ENCODE measurements at places on chromosomes 1 and 21.

DNA sequence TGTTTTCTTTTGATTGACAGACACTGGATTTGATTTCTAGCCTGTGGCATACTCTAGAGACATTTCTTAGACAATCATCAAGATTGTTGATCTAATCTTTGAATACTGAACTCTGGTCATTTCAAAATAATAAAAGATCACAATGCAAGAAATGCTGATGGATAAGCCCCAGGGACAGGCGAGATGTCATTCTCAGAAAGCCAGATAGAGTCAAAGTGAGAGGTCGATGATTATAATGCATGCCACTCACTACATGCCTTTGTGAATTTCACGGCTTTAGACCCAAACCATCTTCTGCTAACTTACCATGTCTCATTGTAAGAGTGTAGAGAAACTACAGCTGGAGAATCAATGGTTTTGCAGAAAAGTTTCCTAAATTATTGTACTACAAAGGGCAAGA lies 257.1 kb downstream of the DYRK1A start:
- no peak for DNase-seq

DNA sequence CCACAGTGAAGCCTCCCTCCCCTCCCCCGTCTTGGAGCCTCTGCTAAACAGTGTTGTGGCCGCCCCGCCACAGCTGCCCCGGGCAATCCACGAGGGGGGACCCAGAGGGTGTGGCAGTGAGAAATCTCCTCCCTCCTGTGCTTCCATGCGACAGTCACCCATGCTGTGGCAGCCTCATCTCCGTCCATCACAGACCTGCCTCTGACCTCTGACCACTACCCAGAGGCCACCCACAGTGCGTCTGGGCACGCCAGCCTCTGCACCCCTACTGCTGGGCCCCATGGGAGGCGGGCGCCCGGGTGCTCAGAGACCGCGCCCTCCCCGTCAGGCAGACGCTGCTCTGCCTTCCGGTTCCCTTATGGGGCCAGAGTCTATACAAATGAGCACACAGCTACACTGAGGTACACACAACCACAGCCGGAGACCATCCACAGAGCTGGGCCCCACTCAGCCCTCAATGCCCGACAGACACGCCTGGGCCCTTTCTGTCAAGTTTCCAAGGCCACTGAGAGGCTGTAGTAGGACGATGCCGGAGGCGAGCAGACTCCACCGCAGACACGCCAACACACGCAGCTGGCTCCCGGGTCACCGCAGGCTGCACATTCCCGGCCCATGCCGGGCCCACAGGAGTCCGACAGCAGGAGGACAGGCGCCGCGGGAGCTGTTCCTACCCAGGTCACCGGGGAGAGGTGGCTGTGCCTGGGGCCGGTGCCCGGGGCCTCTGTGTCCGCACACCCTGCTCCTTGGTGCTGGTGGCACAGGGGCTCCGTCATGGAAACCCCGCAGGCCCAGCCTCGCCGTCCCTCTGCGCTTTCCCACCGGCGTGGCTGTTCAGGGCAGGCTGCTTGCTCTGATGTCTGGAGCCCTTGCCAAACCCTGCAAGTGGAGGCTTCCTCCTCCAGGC lies 23.9 kb upstream of the TMEM52 start:
- no peak for DNase-seq

DNA sequence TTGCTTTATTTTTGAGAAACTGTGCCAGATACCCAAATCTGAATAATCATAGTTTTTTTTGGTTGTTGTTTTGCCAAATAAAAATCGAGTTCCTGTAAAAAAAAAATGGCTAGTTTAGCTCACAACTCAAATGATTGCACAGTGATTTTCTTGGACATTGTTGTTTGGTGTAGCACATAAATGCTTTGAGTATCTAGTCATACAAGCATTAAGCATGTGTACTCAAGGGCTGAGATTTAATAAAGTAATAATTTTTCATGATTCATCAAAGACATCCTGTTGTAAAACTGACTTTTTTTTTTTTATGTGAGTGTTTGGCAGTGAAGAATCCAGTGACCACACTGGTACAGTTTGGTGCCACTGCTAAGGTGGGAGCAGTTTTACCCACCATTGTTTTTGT lies 18.8 kb downstream of the ITSN1 start:
- DNase-seq, result no peak

- DNase-seq, result no peak
Measured at GRCh38 chr21:26438976-26439375, 134.1 kb downstream of the CYYR1 start.

DNA sequence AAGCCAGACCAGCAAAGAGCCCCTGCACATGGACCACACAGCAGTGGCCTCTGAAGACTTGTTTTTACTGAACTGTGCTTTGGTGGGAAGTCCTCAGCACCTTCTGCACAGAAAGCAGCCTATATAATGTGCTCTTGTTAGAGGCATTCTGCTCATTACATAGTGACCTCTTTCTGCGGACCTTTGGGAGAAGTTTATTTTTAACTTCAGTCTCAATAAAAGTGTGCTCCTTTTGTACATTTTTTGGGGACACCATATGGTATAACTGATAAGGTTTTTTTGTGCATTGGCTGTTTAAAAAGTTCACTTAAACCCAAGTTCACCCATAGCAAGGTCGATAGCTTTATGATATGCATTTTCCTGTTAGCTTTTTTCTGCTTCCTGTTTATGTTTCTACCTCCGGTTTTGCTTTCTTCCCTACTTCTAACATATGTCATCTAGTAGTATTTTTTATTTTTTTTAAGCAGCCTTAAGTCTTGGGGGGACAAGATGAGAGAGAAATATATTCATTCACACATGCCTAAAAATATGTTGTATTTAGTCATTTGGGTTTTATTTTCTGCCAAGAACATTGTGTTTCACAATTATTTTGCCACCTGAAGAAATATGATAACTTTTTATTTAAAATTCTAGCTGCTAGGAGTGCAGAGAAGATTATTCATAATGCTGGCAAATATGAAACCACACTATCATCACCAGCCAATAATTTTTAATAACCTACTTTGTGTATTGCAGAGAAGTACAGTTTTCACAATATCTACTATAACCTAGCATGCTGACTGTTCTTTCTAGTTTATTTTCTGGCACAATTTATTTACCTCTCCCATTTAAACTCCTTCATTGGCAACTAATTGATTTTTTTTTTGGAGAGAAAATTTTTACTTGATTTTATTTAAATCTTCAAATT lies 22.9 kb upstream of the SLC19A2 start:
- no peak for DNase-seq

DNA sequence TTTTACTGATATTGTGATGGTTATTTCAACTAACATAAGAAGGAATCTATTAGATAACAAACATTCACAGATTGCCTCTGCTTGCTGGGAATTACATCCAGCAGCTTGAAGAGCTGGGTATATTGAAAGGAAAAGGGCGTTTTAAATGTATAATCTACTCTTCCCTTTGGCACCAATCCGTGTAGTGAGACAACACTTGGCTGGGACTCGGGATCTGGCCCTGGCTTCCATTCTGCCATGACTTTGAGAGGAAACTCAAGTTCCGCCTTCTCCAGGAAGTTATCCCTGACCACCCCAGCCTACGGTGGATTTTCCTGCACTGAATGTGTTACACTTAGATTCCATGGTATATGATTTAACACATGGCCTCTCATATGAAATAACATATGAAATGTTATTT lies 86.9 kb upstream of the UBE2U start:
- no peak for DNase-seq

DNA sequence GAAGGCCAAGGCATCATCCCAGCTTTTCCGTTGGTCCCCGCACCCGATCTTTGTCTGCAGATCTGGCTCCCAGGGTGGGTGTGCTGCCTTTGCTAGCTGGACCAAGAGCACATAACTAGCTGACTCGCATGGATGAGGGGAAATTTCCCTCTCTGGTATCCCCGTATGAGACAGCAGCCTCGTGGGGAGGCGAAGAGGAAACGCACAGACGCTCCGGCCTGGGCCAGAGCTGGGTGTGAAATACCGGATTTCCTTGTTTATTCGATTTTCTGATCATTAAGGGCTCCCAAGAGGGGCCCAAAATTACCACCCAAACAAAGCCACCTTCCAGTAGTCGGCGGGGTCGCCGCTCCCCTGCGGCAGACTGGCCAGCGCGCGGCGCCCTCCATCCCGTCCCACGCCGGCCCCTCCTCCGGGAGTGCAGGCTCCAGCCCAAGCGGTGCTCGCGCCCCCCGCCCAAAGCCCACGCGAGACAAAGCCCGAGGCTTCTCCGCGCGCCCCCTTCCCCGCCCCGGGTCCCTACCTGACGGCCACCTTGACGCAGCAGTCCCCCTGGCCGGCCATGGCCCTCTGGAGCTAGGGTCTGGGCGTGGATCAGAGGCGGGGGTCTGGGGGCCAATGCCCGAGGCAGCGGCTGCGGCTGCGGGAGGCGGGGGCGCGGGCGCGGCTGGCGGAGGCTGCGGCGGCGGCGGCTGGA lies 546 bp downstream of the KIF21B start:
- no peak for DNase-seq

DNA sequence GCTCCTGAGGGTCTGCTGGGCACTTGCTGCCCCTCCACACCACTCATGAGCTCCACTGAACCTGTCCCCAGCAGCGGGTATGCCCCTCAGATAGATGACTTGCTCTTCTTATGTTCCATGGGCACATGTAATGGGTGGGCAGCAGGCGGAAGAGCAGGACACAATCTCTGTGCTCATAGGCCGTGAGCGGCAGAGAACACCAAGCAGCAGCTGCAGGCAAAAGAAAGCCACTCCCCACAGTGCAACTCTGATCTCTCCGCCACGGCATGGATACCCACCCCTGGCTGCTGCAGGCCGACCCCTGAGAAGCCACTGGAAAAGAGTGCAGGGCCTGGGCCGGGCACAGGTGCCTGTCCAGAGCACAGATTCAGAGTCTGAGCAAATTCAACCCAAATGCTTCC lies 135.2 kb upstream of the RUNX3 start:
- DNase-seq, result no peak

GRCh38 chr21:14567331-14568279 lies 21.5 kb upstream of the SAMSN1 start:
- DNase-seq, result no peak

DNA sequence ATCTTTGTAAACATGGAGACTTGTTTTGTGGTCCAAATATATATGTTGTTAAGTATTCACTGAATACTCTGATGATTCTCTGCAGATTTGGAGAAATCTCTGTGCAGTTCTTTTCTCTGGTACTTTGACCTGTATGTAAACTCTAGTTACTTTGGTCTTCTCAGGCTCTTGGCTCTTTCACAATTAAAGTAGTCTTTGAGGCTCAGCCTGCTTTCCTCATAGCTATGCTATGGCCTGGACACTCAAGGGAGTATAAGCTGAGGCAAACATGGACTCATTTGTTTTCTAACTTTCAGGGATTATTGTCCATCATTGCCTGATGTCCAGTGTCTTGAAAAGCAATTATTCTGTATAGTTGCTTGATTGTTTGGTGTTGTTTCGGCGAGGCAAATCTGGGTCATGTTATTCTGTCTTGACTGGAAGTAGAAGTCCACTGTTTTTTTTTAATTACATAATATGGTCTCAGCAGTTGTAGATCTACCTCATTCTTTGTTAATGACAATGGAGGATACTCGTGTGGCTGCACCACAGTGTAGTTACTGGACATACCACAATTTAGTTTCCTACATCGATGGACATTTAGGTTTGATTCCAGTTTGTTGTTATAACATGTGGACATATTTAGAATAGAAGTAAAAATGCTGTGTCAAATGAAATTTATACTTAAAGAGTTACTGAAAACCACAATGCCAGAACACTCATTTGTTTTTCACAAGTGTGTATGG lies 9.2 kb downstream of the PTBP2 start:
- no peak for DNase-seq

DNA sequence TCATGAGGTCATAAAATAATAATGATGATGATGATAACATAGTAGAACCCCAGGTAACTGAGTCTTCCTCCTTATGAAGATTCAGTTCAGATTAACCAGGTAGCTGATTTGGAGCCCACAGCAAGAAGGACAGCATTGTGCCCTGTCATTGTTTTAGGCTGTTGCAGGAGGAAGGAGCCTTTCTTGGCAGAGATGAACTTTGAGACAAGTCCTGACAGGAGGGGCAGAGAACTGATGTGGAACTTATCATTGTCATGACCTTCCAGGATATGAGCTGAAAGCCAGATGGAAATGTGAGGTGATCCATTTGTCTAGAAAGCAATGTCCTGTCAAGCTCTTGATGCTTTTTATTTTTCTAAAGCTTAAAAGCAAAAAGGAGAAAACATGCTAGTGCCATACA lies 132.6 kb upstream of the COA6 start:
- no peak for DNase-seq

DNA sequence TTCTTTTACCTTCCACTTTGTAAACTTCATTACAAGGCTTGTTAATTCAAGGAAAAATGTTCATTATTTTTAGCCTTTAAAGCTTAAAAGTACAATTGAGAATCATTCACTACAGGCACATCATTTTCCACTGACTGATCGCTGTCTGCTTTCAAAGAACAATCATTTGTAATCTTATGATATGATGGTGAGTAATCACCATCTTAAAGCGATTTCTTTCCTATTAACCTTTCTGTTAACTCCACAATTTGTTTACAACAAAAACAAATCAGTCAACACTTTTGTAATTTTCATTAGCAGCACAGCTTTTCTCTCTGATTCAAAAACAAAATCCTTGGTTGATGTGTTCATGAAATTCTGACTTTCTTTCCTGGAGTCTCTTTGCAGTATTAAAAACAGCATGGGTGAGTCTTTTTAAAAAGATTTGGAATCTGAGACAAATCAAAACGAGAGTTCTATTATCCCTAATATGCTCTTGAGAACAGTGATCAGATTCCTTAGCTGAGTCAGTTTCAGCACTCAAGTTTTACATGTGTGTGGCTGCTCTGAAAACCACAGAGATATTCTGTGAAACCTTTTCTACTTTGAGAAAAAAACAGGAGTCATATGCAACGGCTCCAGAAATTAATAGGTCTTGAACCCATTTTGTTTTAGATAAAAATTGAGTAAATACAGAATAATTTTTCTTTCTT lies 145.8 kb upstream of the TMPRSS15 start:
- no peak for DNase-seq

- no peak for DNase-seq
Measured at GRCh38 chr1:89779151-89779940, 41.5 kb upstream of the LRRC8D start.

DNA sequence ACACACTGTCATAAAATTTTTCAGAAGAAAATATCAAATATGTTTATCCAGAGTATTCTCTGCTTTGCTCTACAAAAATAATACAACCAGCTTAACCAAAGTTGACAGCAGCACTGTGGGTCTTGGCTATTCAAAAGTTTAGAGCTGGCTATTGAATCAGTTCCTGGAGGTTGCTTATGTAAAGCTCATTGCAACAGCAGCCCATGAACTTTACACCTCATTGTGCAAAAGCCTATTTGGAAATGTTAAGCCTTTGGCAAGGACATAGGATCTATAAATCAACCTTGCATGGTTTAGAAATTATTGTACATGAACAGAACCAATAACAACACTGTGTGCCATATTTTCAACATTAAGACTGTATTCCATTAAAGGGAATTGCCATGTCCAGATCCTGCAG lies 714.9 kb downstream of the ADGRL2 start:
- DNase-seq, result no peak

DNA sequence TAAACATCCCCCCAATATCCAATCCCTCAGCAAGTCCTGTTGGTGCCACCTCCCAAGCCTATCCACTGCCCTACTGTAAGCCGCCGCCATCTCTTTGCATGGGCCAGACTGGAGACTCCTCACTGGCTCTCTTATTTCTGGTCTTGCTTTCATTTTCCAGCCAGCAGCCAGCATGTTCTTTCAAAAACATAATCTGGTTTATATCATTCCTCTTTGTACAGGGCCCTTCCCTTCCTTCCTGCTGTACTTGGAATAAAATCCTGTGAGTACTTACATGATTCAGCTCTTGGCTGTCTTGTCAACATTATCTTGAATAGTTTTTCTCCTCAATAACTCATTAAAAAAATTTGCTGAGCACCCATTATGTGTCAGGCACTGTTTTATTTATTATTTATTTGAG lies 28.2 kb downstream of the TLR5 start:
- DNase-seq, result no peak

- no peak for DNase-seq
Measured at GRCh38 chr1:100387209-100387608, 34.9 kb downstream of the CDC14A start.
